ENCODE measurements at places on chromosomes 12 and 14. TPM values are rescaled to one million over a fixed set of nuclear protein-coding genes. Genes with fewer than 3 reads are reported as not detected.

DDN gene
- not detected for total RNA-seq

TSPAN11 gene
- total RNA-seq = 0.15 TPM

PARP2 gene
- total RNA-seq = 70.3 TPM

ERP27 gene
- not detected for total RNA-seq

FAM90A1 gene
- 0.17 TPM for total RNA-seq

TAS2R46 gene
- total RNA-seq = not detected

BLOC1S1 gene
- 135 TPM for total RNA-seq

OR4E2 gene
- total RNA-seq = not detected

GPX2 gene
- not detected for total RNA-seq

STAC3 gene
- total RNA-seq = not detected

SLC6A13 gene
- not detected for total RNA-seq

DTX1 gene
- total RNA-seq = 0.24 TPM

KERA gene
- not detected for total RNA-seq

TMEM253 gene
- not detected for total RNA-seq

DHRS1 gene
- 4.9 TPM for total RNA-seq

APPL2 gene
- total RNA-seq = 55.6 TPM

LRRIQ1 gene
- 0.51 TPM for total RNA-seq

PTPN21 gene
- total RNA-seq = 4.8 TPM

GALNT8 gene
- total RNA-seq = 3.0 TPM

KLHDC1 gene
- 0.51 TPM for total RNA-seq

ERG28 gene
- 13.5 TPM for total RNA-seq

GRIP1 gene
- 3.3 TPM for total RNA-seq

KRT71 gene
- not detected for total RNA-seq

ADGRD1 gene
- total RNA-seq = 15.6 TPM

PTPN6 gene
- total RNA-seq = not detected

RNF34 gene
- 71.9 TPM for total RNA-seq

IFNG-AS1 gene
- not detected for total RNA-seq

SLC17A8 gene
- not detected for total RNA-seq

SLC6A15 gene
- total RNA-seq = 12.5 TPM

CD69 gene
- total RNA-seq = 0.57 TPM

AKAP3 gene
- 0.97 TPM for total RNA-seq

ESR2 gene
- not detected for total RNA-seq

DEGS2 gene
- total RNA-seq = not detected

KRT2 gene
- 0.40 TPM for total RNA-seq

IL31 gene
- not detected for total RNA-seq

CYP27B1 gene
- 2.6 TPM for total RNA-seq

CCDC196 gene
- not detected for total RNA-seq

GDF3 gene
- not detected for total RNA-seq

TTC6 gene
- 9.3 TPM for total RNA-seq

TPPP2 gene
- total RNA-seq = not detected

CATSPERB gene
- not detected for total RNA-seq

IL22 gene
- total RNA-seq = not detected

CIROP gene
- not detected for total RNA-seq

HVCN1 gene
- not detected for total RNA-seq

NXPH4 gene
- total RNA-seq = 0.33 TPM

KLRK1 gene
- not detected for total RNA-seq

IFT43 gene
- total RNA-seq = 41.5 TPM

RFX4 gene
- not detected for total RNA-seq

SIX6 gene
- 0.12 TPM for total RNA-seq

FBXO33 gene
- total RNA-seq = 11.5 TPM

BDKRB2 gene
- total RNA-seq = 8.5 TPM

Measured in Daoy (cell line).